ENCODE measurements at places on chromosomes 6 and 20.

DNA sequence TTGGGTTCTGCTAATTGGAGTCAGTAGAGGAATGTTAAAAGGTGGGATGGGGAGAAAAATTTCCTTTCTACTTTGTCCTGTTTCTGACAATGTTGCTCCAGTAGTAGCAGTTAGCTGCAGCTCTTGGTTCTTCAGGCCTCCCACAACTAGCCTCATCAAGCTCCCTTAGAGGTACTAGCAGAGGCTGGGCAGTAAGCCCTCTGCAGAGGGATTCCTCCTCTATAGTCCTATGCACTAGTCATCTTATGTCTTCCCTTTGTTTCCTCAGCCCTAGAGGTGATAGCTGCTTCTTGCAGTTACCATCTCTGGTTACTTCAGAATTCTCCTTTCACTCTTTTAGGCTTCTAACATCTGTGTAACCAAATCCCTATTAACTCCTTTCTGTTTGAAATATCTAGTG lies 99.8 kb downstream of the FILIP1 start:
- no peak for DNase-seq

- DNase-seq, result no peak
These were observed 13.8 kb upstream of the PTPRA start for GRCh38 chr20:2859330-2860121.

DNA sequence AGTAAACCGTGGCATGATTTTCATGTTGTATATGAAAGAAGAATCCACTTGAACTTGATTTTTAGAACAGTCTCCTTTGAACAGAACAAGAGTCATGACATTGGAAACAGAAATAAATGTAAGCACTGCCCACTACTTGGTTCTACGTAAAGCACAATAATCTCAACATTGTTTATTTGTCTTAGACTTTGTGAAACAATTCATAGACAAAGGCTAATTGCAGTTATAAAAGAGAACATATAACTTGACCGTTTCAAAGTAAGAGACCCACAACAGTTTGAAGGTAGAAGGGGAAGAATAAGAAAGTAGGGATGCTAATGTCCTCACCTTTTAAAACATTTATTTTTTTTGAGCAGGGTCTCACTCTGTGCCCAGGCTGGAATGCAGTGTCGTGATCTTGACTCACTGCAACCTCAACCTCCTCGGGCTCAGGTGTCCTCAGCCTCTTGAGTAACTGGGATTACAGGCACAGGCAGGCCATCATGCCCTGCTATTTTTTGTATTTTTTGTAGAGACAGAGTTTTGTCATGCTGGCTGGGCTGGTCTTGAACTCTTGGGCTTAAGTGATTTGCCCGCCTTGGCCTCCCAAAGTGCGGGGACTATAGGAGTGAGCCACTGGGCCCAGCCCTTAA lies 71.1 kb downstream of the POPDC3 start:
- no peak for DNase-seq

DNA sequence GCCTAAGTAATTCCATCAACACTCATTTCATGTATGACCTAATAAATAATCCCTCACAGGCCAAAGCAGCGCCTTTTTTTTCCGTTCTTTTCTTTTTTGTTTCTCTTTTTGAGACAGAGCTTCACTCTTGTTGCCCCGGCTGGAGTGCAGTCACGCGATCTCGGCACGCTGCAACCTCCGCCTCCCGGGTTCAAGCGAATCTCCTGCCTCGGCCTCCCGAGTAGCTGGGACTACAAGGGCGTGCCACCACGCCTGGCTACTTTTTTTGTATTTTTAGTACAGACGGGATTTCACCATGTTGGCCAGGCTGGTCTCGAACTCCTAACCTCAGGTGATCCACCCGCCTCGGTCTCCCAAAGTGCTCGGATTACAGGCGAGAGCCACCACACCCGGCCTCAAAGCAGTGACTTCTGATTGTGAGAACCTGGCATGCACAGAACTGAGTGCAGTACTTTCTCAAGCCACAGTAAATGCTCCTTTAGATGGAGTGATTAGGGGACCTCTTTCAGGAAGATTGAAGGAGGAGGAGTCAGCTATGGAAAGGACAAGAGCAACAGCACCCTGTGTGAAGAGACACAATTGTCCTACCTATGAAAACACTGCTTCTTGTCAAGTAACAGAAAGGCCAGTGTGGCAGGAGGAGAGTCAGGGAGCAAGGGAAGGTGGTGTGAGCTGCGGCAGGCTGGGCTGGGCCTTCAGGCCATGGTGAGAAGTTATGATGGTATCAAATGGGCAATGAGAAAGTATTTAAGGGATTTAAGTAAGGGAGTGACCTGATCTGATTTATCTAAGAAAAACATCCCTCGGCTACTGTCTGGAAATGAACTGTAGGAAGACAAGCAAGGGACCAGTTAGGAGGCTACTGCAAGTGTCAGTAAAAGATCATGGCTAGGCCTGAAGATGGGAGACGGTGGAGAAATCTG lies 1.7 kb upstream of the SCAF8 start:
- no peak for DNase-seq

DNA sequence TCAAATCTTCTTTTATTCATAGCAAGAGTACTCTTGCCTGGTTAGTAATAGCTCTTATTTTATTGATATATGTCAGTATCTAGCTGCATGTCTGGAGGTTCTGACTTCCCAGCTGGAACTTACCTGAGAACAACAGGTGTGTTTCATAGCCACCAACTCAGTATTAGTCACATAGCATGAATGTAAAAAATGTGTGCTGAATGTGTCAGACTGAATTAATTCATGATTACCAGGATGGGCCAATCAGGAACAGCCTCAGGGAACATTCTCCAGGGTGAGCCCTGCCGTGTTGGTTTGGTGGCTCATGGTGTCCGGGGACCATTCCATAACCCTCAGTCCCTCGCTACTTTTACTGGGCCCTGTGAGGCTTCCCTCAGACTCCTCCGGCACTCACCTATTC lies 99.7 kb downstream of the TULP4 start:
- DNase-seq, result no peak

- no peak for DNase-seq
These were observed 52.7 kb downstream of the PYGB start for GRCh38 chr20:25300496-25301170.

GRCh38 chr6:124190256-124190655 lies 386.6 kb downstream of the NKAIN2 start:
- DNase-seq, result no peak

DNA sequence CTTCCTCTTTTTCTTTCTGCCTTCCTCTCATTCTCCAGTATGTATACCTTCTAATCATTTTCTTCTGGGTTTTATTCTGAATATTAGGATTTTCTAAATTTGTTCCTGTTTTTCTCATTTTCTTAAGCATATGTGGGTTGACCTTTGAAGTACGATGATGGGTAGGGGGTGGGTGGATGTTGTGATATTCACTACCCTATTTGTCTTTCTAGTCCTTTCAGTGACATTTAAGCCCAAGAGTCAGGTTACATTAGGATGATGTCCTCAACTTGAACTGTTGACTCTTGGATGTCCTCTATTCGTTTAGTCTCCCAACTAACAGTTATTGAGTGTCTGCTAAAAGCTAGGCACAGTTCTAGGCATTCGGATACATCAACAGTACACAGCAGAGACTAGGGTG lies 7.3 kb downstream of the ABT1 start:
- no peak for DNase-seq

DNA sequence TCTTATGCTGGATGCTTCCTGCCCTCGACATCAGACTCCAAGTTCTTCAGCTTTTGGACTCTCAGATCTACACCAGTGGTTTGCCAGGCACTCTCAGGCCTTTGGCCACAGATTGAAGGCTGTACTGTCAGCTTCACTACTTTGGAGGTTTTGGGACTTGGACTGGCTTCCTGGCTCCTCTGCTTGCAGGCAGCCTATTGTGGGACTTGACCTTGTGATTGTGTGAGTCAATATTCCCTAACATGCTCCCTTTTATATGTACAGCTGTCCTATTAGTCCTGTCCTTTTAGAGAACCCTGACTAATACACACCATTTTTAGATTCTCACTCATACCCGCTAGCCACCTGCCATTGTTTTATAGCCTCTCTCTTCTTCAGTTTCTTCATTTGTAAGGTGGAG lies 382.1 kb upstream of the TSHZ2 start:
- DNase-seq, result no peak

GRCh38 chr6:43171707-43172103 lies 636 bp downstream of the SRF start:
- DNase-seq, result peak; percentile 42

DNA sequence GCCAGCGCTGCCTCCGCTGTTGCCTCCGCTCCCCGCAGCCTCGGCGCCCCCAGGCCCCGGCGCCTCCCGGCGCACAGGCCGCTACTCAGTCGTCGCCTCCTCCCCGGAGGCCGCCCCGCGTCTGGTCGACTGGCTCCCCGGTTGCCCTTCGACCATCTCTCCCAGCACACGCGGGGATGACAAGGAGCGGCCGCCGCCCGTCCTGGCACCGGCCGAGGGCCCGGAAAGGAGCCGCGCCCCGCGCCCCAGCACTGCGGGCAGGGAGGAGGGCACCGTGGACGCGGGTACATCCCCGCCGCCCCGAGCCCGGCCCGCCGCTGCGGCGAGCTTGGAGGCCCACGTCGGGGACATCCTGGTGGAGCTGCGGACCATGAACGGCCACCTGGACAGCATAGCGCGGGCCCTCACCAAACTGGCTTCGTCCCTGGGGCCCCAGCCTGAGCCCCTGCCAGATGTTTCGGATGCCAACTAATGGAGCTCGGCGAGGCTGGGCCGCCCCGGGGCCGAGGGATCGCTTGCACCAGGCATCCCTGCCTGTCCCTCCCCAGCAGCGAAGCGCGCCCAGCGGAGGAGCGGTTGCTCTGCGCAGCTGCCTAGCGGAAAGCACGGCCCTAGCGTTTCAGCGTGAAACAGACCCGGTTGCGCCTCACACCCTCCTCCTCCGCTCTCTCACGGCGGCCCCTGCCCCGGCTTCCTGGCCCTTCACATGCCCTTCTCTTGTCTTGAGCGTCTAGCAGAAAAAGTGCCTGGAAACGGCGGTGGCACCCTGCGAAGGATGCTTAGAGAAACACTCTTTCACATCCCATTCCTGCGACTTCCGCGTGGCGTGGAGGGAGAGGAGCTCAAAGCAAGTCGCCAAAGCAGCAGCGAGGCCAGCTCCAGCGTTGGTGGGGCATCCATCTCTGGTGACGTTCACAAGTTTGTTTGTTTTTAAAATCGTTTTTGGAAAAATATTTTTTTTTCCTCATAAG lies 285.8 kb upstream of the SUPT3H start:
- peak; percentile 74 for DNase-seq

DNA sequence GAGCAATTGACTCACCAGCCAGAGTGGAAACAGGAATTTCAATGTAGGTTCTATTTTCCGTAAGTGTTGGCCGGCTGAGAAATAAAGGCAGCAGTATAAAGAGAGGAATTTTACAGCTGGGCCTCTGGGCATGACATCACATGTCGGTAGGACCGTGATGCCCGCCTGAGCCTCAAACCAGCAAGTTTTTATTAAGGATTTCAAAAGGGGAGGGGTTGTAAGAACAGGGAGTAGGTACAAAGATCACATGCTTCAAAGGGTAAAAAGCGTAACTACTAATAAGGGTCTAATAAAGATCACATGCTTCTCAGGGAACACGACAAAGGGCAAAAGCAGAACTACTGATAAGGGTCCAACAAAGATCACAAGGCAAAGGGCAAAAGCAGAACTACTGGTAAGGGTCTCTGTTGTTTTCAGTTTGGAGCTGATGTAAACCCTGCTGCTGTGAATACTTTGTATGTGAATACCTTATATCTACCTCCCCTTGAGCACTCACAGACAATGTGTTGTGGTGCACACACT lies 9.0 kb upstream of the TULP4 start:
- DNase-seq, result no peak

DNA sequence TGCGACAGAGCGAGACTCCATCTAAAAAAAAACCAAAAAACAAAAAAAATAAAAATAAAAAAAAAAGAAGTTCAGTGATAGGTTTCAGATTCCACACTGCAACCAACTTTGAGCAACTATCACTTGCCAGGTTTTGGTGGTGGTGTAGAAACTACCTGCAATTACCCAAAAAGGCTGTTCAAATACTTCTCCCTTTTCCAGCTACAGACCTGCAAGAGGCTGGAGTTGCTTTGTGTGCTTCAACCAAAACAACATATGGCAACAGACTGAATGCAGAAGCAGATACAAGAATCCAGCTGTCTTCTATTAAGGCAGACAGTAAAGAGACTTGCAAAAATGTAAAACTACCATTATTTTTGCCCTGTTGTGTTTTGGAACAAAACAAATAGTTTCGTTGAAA lies 9.3 kb upstream of the BCAS1 start:
- no peak for DNase-seq

GRCh38 chr6:131652472-131652871 lies 15.4 kb downstream of the ENPP3 start:
- no peak for DNase-seq

DNA sequence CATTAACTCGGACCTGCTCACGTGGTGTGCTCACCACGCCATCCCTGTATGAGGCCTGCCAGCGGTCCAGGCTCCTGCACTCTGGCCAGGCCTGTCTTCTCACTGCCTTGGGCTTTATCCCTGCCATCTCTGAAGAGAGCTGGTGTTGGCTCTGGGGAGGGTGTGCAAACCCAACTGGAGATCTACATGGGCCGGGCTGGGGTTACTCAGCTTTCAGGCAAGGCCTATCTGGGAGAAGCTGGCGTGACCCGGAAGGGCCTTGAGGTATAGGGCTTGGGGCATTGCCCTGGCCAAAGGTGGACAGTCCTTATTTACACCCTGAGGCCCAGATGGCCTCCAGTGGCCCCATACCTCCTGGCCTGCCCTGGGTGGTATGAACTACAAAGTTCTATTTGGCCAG lies 5.0 kb downstream of the SLC29A1 start:
- no peak for DNase-seq

DNA sequence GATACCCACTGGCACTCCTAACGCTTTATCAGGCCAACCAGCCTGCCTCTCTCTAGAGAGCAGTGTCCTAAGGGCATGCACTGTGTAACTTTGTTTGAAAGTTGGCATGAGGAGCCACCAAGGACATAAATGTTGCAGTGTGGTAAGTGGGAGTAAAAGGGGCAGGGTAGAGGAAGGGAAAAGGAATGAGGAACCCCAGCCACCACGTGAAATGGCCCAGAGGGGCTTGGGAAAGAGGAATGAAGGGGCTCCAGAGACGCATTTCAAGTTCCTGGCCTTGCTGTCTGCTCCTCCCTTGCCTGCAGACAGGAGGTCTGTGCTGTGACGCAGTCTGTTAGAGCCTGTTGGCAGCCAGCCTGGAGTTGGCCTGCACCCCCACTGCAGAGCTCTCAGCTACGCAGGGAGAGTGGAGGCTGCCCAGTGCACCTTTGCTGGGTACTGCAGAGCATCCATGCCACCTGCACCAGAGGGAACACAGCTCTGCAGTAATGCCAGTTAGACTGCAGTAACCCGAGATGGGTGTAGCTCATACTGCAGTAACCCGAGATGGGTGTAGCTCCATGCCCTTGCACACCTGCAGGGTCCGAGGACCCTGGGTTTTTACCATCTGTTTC lies 86.8 kb upstream of the SNAP25 start:
- no peak for DNase-seq

Data from activated CD4-positive, alpha-beta T cell treated with anti-CD3 and anti-CD28 coated beads for 48 hours (primary cell).